ENCODE measurements at places on chromosomes 16 and 17.
A peak's percentile ranks its signal among the peaks of the same experiment; 100 is the strongest.

GRCh38 chr17:36851250-36851649 lies 86.0 kb upstream of the LHX1 start:
- DNase-seq = peak; percentile 39

- DNase-seq = no peak
Observed at GRCh38 chr16:70407811-70408274, 31.1 kb downstream of the ST3GAL2 start.

DNA sequence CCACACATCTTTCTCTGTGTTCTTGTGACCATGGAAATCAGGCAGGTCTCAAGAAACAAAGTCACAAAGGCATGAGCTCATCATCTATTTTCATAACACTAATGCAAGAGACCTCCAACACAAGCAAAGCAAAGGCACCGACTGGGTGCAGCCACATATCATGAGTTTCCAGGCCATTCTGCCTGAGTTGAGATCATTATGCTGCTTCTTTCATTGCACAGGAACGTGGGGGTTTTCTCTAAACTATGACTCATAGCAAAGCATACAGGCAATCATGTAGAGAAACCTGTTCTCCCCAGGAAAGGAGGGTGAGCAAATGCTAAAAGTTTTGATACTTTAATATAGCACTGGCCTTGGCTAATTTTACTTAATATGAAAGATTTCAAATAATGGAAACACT lies 60.7 kb downstream of the GRIN2A start:
- DNase-seq = peak; percentile 76

- DNase-seq = peak; percentile 76
Observed at GRCh38 chr17:1908699-1909309, 79.0 kb downstream of the RPA1 start.

- DNase-seq = peak; percentile 39
Observed at GRCh38 chr16:48580925-48581500, 29.0 kb downstream of the N4BP1 start.

DNA sequence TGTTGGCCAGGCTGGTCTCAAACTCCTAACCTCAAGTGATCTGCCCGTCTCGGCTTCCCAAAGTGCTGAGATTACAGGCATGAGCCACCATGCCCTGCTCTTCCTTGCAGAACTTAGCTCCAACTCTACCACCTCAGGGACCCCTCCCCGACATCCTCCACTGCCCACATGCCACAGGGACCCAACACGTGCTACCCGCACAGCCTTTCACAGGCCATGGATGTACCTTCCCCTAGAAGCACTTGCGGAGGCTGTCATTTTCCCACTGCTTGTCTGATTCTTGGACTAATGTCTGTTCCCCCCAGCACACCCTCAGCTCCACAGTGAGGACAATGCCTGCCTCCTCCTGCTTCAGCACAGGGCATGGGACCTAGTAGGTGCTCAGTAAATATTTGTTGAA lies 147.4 kb downstream of the ZNF423 start:
- DNase-seq = no peak

GRCh38 chr17:82519971-82520903 lies 705 bp downstream of the FOXK2 start:
- no peak for DNase-seq

All from fibroblast of skin of right quadriceps (primary cell).